ENCODE measurements at places on chromosomes 11 and 22.

DNA sequence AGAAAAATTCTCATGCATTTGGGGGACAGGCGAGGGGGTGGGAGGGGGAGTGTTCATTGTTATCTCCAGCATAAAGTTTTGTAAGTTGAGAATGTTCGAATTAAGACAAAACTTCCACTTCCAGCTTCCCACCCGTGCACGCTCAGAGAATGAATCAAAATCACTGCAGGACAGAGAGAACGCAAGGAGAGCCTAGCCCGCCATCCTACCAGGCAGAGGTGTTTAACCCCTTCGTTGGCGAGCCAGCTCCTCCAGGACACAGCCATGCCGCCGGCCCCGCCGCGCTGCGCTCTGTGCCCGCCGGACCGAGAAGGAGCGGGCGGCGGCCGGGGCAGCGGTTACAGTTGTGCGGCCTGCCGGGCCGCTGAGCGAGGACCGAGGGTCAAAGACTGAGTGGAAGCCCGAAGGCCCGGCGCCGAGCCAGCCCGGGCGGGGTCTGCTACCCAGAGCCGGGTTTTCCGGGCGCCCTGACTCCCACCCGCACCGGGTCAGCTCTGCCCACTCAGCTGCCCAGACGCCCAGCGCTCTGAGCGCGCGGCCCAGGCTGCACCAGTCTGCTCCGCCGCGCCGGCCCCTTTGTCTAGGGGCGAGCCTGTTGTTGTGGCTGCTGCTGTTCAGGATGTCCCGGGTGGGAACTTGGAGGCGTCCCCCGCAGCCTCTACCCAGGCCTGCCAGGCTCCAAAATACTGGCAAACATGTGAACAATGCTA lies at the start of gene NOX4:
TSS of gene NOX4 (minus strand) at position 395 of the 710 bp plus-strand sequence. CDS start at position 266, 129 bp downstream.
- DNase-seq, result no peak

DNA sequence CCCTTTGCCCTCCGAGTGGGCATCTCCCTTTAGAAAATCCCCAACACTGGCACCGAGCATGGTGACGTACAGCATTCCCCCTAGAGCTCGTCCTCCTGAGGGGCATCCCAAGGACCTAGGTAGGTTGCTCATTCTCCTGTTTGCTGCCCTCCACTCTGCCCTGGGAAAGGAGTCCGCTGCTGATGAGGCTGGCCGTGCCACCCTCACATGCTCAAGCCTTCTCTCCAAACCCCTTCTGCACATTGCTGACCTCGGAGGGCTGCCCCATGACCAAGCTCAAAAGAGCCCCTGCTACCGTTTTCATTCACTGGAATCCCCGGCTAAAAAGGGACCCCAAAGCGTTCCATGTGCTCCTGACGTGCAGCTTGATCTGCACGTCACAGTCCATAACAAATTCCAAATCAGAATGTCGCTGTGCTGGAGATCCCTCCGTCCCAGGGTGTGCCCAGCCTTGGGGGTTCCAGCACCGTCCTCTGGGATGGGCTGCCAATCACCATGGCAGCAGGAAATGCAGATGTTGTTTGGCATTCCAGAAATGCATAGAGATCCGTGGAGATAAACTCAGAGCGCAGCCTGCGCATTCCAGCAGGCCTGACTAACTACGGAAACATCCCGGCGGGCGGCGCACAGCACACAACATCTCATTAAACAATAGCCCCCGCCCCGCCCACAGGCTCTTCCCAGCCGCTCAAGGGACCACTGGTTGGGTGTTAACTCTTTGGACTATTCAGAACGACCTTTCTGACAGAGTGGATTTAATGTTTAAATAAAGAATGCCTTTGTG lies 26.3 kb upstream of the GNB1L start:
- DNase-seq, result no peak

- DNase-seq, result no peak
These were observed 108.6 kb downstream of the TRIM29 start for GRCh38 chr11:120029321-120029720.

DNA sequence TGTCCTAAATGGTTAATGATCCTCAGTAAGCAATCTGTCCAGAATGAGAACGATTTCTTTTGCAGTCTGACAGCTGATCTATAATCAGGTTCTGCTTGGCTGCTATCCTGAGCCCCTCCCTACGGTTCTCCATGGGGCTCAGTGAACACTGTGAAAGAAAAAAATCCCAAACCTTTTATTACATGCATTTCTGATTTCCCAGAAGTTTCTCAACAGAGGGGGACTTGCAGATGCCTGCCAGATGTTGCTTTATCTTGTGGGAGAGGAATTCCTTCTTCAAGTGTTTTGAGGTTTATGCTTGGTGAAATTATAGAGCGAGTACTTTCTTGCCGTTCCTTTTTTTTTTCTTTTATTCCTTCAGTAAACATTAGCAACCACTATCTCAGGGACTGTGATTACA lies 531.9 kb upstream of the ISX start:
- DNase-seq, result no peak

GRCh38 chr11:71977743-71978418 lies 20.8 kb upstream of the IL18BP start:
- peak; percentile 75 for DNase-seq

DNA sequence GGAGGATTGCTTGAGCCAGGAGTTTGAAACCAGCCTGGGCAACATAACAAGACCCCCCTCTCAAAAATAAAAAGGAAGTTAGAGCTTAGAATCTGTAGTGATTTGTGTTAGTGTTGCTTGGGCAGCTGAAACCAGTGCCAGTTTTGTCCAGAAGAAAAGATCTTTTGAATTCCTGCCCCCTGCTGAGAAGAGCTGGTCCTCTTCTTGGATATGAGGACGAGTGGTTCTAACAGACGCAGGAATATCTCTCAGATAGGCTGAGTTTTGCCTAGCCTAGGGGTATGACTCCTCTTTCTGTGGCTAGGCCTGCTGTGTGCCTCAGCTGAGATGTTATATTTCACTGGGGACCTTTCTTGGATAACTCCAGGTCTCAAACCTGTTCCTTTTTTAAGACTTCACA lies 102.8 kb downstream of the STIM1 start:
- DNase-seq, result no peak

DNA sequence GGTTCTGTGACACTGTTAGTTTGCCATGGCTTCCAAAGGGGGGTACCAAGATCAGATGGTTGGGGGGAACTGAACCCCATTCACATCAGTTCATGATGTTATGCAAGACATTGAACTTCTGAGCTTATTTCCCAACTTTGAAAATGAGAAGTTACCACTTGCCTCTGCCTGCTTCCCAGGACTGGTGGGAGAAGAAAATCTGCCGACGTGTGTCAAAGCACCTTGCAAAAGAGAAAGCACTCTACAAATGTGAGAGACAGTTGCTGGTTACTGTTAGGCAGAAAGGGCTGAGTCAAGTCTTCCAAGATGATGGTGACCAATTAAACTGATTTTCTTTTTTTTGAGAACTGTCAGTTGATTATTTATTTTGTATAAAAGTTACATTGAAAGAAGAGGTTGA lies 45.6 kb downstream of the SMCO4 start:
- DNase-seq, result peak; percentile 83

Measured in inflammatory macrophage treated with lipopolysaccharide for 4 hours (primary cell).